ENCODE measurements at places on chromosomes 12 and 14.

DNA sequence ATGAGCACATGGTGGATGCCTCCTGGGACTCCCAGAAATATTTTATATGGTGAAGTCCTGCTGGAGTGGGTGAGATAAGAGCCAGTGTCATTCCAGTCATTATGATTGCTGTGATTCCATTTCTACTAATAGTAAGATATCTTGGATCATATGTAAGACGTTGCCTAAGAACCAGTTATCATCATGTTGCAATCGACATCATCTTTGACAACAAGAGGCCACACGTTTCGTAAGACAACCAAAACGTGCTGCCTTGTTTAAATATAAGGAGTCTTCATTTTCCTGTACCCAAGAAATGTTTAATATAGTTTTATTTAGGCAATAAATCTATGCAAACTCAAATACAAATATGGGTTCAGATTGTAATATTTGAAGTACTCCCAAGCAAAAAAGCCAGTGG lies 58.4 kb downstream of the SPTSSA start:
- DNase-seq = no peak

GRCh38 chr12:67927324-67927723 lies 61.9 kb upstream of the IFNG-AS1 start:
- no peak for DNase-seq

GRCh38 chr12:41558671-41559070 lies 370.6 kb downstream of the PDZRN4 start:
- DNase-seq = no peak

- no peak for DNase-seq
Measured at GRCh38 chr14:92970271-92970670, 47.3 kb downstream of the CHGA start.

- DNase-seq = no peak
Measured at GRCh38 chr14:94029671-94030203, 3.6 kb downstream of the OTUB2 start.

GRCh38 chr12:124227951-124228711 lies 66.8 kb upstream of the RFLNA start:
- DNase-seq = no peak

DNA sequence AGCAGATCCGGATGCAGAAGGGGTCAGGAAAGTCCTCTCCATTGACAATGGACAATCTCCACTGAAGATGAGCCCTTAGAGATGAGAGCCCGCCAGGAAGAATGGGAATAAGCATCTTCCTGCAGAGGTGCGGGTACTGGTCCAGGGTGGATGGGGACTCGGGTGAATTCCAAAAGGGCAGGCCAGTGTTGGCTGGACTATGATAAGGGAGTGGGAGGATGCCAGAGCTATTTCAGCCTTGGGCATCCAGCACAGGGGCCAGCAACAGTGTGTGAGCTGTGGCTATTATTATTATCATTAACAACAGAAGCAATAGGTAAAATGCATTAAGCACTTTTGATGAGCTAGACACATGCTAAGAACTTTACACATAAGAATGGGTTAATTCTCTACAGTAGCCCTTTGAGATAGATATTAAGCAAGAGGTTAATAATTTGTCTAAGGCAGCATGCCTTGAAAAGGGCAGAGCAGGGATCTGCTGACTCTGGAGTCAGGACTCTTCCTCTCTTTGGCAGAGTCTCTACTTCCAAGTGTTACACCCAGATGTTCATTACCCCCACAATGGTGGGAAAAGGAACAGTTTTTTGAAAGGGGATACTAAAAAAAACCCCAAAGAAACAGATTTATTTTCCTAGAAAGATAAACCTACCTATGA lies 55.2 kb downstream of the PRICKLE1 start:
- no peak for DNase-seq

DNA sequence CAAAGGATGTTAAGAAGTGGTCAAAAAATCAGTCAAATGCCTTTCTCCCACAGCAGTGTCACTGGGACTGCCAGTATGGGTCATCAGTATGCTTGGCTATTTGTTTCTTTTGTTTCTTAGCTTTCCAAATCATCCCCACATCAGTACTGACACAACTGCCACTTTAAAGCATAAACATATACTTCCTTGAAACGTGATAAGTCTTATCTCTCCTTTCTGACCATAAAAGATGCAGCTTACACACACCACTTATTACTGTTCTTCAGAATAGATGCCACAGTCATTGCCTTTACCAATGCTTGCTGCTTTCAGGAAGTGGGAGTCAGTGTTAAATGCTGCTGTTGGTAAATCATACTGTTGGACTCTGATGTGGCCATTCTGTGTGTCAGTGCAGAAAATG lies 18.6 kb upstream of the GARIN2 start:
- DNase-seq = no peak

- no peak for DNase-seq
Measured at GRCh38 chr14:33432407-33433023, 493.8 kb downstream of the NPAS3 start.

Data from stimulated activated CD4-positive, alpha-beta T cell treated with anti-CD3 and anti-CD28 coated beads, Interleukin-1b, Interleukin-23, amount 100 ng/mL, for 48 hours (primary cell).